ENCODE measurements at places on chromosomes 12 and 14.

DNA sequence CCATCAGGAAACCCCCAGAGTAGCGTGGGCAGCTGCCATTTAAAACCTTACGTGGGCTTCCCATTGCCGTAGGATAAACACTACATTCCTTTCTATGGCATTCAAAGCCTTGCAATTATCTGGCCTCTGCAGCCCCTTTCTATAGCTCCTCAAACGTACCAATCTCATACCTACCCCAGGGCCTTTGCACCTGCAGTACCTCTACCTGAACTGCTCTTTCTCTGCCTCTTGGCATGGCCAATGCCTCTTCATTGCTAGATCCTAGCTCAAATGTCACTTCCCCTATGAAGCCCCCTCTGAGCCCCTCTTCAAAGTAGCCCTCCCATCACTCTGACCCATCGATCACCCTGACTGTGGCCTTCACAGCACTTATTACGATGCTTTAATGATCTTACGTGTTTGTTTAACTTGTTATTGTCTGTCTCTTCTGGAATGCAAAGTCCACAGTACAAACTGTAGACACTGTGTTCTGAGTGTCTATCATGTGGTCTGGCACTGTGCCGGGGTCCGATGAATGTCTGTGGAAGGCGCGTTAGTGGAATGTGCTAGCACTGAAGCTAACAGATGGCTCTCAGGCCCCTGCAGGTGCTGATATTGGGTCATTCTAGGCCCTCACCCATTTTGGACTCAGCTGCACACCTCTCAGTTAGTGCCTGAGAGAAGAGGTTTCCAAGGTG, 157.3 kb upstream of the NOS1 start:
- DNase-seq: no peak

DNA sequence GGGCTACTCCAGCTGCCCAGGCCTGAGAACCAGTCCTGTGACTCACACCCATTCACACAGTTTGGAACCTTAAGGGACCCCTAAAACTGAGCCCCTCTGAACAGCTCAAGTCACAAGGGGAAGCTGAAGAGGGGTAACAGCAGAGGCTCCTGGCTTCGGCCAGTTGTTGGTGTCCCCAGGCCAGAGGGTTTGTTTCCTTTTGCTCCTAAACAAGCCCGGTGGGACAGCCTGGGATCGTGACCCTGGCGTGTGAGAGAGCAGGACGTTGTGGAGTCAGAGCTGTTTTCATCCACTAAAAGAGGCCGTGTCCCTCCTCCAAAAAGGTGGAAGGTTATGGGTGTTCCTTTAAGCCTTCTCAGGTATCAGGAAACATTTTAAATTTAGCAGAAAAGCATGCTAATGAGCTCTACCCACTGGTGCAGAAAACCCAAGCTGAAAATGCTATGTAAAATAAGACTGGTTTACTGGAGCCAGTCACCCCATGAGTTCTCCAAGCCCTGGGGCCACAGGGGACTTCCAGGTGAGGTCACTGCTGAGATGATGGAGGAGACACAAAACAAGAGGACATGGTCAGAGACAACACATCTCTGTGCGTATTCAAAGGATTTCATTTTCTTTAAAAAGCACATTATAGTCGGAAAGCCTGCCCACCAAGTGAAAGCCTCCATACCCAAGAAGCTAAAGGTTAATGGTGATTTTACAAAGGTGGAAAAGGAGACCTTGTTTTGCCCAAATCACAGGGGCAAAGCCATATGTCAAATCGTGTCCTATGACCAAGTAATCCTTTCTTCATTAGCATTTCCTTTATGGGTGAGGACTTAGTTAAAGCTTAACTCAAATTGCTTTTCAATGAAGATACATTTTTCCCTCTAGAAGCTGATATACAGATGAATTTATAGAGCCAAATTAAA, 14.1 kb downstream of the PRKAB1 start:
- DNase-seq: no peak

- no peak for DNase-seq
Measured at GRCh38 chr14:98564006-98564405, 708.0 kb downstream of the BCL11B start.

- DNase-seq: no peak
Measured at GRCh38 chr14:75986439-75986765, 839 bp downstream of the IFT43 start.

GRCh38 chr12:115413626-115414025, 729.7 kb upstream of the TBX3 start:
- DNase-seq: no peak
